ENCODE measurements at places on chromosomes 4 and X.
A peak's percentile ranks its signal among the peaks of the same experiment; 100 is the strongest.

DNA sequence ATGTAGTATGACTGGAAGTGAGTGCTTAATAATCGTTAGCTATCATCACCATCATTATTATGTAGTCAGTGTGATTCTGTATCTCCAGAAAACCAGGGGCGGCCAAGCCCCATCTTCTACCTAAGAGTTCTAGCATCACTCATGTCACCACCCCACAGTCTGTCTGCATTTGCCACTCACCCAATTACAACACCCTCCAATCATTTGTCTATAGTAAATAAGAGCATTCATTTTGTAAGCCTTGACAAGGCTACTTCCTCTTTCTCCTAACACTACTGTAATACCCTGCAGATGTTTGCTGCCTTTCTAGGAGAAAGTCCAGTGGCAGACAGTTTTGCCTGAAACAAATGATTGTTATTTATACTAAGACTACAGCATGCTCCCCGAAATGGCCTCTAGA, 15.8 kb upstream of the IL21 start:
- DNase-seq: no peak

GRCh38 chrX:115345615-115346014, 56.1 kb downstream of the LUZP4 start:
- DNase-seq: no peak

- no peak for DNase-seq
Observed at GRCh38 chrX:152845618-152846240, 14.9 kb downstream of the NSDHL start.

DNA sequence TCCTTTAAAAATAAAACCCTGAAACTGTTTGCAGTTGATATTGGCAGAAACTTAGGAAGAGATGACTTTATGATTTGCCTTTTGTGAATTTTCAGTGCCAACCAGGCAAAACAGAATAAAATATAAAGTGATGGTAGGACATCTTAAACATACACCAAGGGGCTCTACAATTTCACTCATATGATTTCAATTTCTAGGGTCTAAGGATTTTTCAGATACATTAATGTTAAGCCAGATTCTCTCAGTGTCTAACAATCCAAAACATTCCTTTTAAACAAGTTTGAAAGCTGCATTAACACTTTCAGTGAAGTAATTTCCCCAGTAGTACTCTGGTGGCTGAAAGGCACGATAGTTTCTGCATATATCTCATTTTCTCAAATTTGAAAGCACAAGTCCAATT, 1262.0 kb upstream of the ADGRL3 start:
- no peak for DNase-seq

- no peak for DNase-seq
Observed at GRCh38 chrX:54509400-54509799, 13.4 kb upstream of the FGD1 start.

DNA sequence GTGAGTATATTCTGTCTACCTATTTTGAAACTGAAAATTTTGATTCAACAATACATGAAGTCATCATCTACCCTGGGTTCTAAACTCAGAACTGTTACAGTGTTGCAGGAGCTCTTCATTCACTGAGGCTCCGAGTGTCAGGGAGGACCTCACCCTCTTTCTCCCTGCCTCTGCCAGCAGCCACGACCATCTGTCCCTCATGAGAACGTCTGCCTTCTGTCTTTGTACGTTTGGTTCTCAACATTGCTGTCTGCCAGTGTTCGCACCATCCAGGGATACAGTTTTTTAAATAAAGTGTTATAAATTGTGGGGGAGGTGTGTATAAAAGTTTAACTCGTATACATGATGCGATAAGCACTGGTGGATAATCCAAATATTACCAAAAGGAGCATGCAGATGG, 55.5 kb downstream of the TRAPPC11 start:
- no peak for DNase-seq

- no peak for DNase-seq
Observed at GRCh38 chr4:89434364-89434988, 126.9 kb upstream of the GPRIN3 start.

DNA sequence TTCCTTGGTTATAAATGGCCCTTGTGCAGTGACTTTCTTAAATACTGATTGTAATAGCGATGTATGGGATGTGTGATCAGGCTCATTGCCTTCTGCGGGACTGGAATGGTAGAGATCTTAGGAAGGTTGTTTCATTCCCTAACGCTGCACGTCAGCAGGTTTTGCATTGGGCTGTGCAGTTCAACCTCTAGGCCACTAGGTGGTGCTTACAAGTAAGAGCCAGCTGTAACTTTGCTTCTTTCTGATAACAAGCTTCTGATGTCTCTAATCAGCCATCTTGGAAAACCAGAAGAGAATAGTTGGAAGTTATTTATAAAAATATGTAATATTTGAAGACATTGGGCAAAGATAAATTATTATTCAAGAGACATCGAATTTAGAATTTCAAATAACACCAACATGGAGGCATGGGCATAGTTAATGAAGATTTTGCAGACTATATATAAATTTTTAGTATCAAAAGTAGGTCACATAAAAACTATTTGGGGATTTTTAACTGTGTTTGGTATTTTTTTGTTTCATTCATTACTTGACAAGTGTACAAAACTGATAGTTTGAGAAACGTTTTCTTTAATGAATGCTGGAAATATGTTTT, 339.7 kb upstream of the PCDH7 start:
- peak; percentile 37 for DNase-seq

GRCh38 chr4:5883916-5884315, 9.0 kb downstream of the CRMP1 start:
- no peak for DNase-seq

- peak; percentile 6 for DNase-seq
Observed at GRCh38 chr4:165537028-165537648, 158.3 kb downstream of the CPE start.

GRCh38 chr4:7600247-7600646, 165.5 kb upstream of the PSAPL1 start:
- no peak for DNase-seq

DNA sequence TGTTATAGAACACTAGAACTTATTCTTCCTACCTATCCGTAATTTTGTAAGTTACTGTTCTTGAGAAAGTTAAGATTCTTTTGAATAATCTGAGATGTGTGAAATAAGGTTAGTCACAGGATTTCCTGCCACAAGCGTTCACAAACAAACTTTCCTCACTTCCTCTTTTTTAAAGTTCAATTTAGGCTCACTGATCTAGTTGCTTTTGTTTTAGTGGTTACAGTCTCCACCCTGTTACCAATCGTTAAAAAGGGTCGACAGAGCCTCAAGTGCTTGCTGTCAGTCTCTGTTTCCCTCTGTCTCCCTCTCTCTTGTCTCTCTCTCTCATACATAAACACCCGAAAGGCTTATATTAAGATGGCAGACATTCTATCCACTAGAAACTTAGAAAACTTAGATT, 35.9 kb upstream of the STK26 start:
- DNase-seq: no peak

DNA sequence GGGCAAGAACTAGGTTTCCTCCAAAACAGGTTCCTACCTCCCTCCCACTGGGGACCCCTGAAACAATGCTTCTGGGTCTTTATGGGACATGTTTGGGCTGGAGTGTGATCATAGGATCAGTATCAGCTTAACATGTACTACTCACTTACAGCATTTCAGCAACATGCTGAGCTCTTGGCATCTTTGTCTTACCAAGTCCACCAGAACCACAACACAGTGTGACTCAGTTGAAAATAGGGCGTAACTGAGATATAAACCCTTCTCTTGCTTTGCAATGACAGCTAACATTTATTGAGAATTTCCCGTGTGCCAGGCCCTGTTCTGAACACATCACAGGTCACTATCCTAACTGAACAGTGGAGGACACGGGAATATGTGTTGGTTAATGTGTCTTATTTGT, 218.5 kb upstream of the LNX1 start:
- no peak for DNase-seq
